Stimulated activated CD8-positive, alpha-beta memory T cell treated with anti-CD3 and anti-CD28 coated beads, Interleukin-15, amount 100 ng/mL, for 1 hour (primary cell): ENCODE measurements at places on chromosomes 7 and 10.

GRCh38 chr10:68955355-68955831 is 577 bp upstream of the DDX21 start:
- no peak for DNase-seq

GRCh38 chr7:132614428-132615318 is 38.4 kb upstream of the PLXNA4 start:
- DNase-seq: no peak

GRCh38 chr7:131096267-131096927 is 231.3 kb upstream of the MKLN1 start:
- no peak for DNase-seq

DNA sequence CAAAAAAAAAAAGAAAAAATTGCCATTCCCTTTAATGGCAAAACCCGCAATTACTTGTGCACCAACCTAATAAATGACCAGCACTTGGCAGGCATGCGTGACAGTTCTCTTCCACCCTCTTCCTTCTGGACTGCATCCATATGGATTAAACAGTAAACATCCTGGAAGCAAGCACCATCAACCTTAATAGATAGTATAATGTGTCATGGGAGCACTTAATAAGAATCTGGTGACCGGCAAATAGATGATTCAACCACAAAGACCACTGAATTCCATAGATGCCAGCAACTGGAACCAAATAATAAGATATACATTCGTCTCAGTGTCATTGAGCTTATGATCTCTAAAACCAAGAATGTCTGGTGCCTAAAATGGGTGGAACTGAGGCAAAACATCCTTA is 610.2 kb downstream of the CALN1 start:
- DNase-seq: no peak

GRCh38 chr10:88672041-88672440 is 7.8 kb downstream of the LIPF start:
- no peak for DNase-seq

GRCh38 chr10:35265435-35265834 is 70.9 kb upstream of the CCNY start:
- DNase-seq: no peak

DNA sequence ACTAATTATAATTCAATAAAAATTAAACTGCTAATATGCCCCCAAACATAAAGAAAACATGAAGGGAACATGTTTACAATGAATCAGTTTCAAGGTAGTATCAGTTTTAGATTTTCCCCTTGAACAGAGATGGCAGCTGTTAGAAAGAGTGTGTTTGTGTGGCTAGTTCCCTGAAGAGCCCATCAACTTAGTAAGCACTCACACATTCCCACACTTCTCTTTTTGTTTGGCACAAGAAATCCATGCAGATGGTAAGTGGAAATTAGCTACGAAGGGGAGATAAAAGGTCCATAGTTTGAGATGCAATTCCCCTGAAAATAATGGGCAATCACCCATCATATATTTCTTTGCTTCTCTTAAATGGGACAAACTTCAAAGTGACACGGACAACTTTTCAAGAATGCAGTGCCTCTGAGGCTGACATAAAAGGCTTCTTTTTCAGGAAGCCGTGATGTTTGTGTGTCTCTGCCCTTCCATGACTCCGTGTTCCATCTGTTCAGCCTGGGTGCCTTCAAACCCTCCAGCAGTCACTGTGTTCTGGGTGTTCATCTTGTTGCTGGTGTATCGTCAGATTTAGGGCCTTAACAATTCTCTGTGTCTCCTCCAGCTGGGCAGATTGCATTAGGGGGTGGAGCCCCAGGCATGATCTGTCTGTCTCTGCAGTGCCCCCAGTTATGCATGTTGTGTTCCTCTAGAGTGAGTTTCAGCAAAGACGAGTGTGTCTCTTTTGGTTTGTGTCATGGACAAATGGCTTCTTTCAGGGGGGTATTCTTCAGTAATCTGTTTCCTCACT is 259.5 kb upstream of the NPY start:
- no peak for DNase-seq

- no peak for DNase-seq
These were observed 388.3 kb upstream of the MGMT start for GRCh38 chr10:129078746-129079145.

- no peak for DNase-seq
These were observed 150.9 kb upstream of the KAT6B start for GRCh38 chr10:74675484-74675883.

- no peak for DNase-seq
These were observed 81.6 kb downstream of the ETV1 start for GRCh38 chr7:13907831-13908230.

GRCh38 chr10:103960103-103960502 is 6.8 kb upstream of the SLK start:
- DNase-seq: no peak

GRCh38 chr10:24695452-24695851 is 28.2 kb downstream of the ARHGAP21 start:
- DNase-seq: no peak

DNA sequence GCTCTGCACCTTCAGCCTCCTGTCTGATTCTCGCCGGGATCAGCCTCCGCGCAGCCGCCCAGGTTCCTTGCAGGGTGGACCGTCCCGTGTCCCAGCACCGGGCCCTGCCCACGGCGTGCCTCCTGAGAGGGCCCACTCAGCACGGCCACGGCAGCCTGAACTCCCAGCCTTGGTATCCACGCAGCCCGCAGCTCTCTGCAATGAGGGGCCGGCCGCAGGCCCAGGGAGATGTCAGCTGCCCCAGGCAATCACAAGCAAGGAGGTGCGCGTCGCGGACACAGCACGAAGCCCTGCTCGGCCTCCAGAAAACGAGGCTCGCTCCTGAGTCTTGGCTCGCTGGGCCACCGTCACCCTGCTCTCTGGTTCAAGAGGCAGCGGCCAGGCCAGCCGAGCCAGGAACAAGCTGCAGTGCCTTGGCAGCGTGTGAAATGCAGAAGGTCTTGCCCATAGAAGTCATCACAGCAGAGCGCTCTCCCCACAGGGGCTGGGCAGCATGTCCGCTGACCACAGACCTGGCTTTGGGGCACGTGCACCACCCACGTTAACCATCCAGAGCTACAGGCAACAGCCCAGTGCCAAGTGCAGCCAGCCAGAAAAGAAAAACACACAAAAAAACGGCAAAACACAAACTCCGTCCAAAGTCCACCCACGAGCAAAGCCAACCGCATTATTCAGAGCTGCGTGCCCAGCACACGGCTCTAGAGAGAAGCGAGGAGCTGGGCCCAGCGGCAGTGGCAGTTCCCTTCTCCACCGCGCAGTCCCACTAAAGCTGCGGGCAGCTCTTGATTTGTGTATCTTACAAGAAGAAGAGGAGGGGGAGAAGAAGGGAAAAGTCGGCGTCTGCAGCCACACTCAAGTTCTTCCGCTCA is 13.9 kb downstream of the GPER1 start:
- DNase-seq: no peak

GRCh38 chr7:102840404-102840803 is 72.4 kb upstream of the LRRC17 start:
- DNase-seq: no peak

- no peak for DNase-seq
These were observed 591.4 kb downstream of the SORCS1 start for GRCh38 chr10:106573106-106573505.

DNA sequence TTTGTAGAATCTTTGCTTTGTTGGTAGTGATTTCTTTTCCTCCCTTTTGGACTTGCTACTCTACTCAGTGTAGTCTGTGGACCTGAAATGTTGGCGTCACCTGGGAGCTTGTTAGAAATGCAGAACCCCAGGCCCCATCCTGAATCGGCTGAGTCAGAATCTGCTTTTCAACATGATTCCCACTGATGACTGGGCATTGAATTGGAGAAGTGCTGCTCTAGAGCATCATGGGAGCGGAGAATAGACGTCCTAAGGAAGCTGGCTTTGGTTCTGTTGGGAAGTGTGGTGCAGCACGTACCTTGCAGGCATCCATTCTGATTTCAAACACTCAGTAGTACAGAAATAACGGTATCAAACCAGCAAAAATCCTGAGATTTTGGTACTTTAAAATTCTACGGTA is 54.7 kb downstream of the RBM33 start:
- DNase-seq: no peak

- no peak for DNase-seq
These were observed 50.0 kb downstream of the SPAM1 start for GRCh38 chr7:123975084-123975483.

GRCh38 chr10:15141136-15142054 is 27.1 kb downstream of the NMT2 start:
- no peak for DNase-seq

DNA sequence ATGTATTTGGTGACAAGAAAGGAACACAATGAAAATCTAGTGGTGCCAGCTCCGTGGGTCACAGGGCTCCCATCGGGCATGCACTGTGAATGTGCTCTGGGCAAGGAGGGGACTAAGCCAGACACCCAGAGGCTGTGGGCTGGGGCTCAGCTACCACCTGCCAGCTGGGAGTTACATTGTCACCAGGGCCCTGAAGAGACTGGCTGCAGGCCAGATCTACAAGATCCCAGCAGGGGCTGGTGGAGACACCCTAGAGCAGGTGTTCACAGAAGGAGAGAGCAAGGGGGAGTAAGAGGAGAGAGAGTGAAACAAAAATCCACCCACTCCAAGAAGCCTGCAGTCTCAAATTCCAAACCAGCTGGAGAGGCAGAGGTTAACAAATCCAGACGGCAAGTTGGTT is 116.6 kb upstream of the ADCY1 start:
- DNase-seq: no peak

GRCh38 chr7:106720641-106721040 is 59.7 kb upstream of the CCDC71L start:
- no peak for DNase-seq

DNA sequence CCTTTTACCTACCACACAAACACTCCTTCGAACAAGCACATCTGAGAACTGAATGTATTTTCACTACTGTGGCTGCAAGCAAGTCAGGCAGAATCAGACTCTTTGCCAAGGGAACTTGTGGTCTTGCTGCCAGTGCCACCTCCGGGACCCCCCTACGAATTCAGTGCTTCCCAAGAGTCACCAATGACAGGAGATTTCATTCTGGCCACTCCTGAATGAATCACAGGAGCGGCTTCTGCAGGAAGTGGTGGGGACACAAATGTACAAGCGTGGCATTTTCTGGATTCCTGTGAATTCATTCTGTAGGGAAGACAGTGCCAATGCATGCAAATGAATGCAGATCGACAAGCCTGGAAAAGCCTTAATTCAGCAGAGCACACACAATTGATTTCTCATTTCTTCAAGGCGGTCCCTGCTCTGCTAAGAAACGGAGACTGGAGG is 161.2 kb downstream of the CAMK1D start:
- DNase-seq: no peak

DNA sequence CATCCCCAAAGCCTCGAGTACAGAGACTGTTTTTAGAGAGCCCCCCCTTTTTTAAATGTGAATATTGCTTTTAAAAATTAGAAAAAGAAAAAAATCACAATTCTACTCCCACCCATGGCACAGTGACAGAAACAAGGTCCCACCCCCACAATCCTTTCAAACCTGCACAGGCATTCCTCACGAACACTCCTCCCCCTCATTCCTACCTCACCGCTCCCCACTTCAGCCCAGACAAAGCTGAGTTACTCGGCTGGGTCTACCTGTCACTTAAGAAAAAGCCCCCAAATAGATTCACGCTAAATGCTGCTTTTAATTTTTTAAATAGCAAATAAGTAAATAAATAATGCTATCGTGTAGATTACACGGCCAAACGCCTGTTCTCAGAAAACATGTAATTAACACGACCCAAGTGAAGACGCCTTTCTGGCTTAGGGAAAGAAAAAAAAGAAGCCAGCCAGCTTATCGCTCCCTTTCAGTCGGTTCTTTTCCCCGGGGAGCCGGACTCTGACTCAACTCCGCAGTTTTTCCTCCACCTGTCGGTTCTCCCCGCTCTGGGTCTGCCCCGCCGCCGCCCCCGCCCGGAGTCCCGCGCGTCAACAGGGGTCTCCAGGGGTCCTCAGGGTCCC is 739 bp downstream of the MPP7 start:
- DNase-seq: no peak

- DNase-seq: no peak
These were observed 307.7 kb downstream of the MDFIC start for GRCh38 chr7:115229401-115230105.

- DNase-seq: no peak
These were observed 834.3 kb upstream of the C7orf33 start for GRCh38 chr7:147756300-147756699.

GRCh38 chr10:77386838-77387237 is 250.8 kb downstream of the KCNMA1 start:
- no peak for DNase-seq

GRCh38 chr7:72435366-72435765 is 23.2 kb upstream of the CALN1 start:
- DNase-seq: no peak

DNA sequence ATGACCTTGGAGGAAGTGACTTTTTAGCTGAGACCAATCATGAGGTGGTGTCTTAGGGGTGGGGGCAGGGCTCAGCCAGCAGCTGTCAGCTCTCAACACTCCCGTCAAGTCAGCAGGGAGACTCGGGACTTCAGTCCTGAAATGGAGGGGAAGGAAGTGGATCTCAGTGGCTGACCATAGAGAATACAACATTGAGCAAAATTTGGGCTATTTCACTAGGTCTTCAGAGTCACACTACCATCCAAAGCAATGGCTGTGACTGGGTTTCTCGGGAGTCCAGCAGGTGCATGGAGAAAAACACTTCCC is 16.8 kb upstream of the GIMAP6 start:
- DNase-seq: no peak

- no peak for DNase-seq
These were observed 28.1 kb downstream of the AGAP3 start for GRCh38 chr7:151114151-151115090.

DNA sequence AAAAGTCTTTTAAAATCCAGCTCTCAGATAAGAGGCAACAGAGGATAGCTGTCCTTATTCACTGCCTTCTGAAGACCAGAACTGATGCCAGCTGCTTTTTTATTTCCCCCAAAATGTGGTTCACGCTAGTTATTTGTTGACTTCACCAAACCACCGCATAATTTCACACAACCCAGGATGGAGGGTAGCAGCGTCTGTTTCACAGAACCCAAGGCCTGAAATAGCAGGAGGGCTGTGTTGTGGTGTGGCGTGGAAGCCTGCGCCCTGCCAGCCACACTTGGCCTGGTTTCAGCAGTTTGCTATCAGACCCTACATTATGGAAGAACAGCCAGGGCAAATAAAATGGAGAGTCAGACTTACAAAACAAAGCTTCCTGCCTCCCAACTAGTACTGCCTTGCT is 155.4 kb downstream of the DYNC1I1 start:
- no peak for DNase-seq

GRCh38 chr7:43014406-43014805 is 82.2 kb downstream of the MRPL32 start:
- no peak for DNase-seq

DNA sequence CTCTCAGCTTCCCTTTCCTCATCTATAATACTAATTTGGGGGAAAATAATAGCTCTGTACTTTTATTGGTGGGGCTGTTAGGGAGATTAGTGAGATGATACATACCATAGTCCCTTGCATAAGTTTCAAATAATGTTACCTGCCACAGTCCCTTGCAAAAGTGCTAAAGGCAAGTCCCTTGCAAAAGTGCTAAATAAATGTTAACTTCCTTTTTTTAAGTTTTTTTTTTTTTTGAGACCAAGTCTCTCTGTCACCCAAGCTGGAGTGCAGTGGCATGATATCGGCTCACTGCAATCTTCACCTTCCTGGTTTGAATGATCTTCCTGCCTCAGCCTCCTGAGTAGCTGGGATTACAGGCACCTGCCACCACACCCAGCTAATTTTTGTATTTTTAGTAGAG is 43.4 kb upstream of the SRGN start:
- no peak for DNase-seq

- no peak for DNase-seq
These were observed 103.5 kb downstream of the MICALL2 start for GRCh38 chr7:1355568-1356340.

- DNase-seq: no peak
These were observed 298.5 kb downstream of the NEBL start for GRCh38 chr10:20598590-20598989.
